ENCODE measurements at places on chromosomes 6 and 20.

- DNase-seq: no peak
These were observed 149.1 kb downstream of the ZNF217 start for GRCh38 chr20:53444401-53445149.

- DNase-seq: no peak
These were observed 37.5 kb upstream of the HAO1 start for GRCh38 chr20:7977709-7978108.

- DNase-seq: no peak
These were observed 112.1 kb downstream of the WDR27 start for GRCh38 chr6:169589699-169590257.

GRCh38 chr6:135163440-135163738 lies 17.7 kb upstream of the MYB start:
- no peak for DNase-seq

- DNase-seq: no peak
These were observed 126.0 kb downstream of the CD83 start for GRCh38 chr6:14243597-14243996.

GRCh38 chr6:84764332-84765049 lies at the start of gene TBX18:
Gene TBX18 (minus strand): TSS chr6:84764598. CDS start chr6:84764181, 417 bp downstream.
- peak; percentile 91 for DNase-seq

DNA sequence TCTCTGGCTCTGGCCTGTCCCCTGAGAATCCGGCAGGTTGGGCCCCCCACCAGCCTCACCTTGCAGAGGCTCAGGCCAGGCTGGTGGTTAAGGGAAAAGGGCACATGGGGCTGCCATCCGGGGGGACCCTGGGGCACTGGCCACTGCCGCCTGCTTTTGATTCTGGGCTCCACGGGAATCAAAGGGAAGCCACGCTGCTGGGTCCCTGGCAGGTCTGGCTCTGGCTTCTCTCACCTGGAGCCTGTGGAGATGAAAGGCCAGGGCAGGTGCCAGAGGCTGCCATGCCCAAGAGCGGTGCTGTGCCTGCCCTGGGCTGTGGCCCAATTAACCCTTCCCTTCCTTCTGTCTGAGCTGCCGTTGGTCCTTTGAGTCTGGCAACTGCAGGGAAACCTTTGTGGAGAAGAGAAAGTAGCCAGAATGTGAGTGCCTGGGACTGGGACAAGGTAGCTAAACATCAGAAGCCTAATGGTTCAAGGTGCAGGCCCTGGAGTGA lies 9.4 kb upstream of the CDH22 start:
- DNase-seq: peak; percentile 75

DNA sequence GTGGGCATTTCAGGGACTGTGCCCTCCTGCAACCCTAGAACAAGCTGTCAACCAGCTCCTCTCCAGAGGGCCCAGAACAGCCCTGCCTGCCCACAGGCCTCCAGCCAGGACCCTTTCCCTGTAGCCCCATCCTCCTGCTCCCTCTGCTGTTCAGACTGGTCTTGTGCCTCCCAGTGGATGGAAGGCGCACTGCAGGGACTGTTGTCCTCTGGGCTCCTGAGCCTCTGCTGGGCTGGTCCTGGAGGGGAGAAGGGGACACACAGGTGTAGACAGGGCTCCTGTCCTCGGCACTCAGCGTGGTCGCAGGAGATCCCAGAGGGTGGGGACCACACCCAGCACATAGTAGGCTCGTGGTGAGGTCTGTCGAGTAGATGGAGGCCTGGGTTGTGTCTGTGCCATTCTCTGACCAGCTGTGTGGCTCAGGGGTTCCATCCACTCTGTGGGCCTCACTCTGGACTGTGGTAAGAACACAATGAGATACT lies 11.5 kb downstream of the ITPR3 start:
- DNase-seq: no peak

DNA sequence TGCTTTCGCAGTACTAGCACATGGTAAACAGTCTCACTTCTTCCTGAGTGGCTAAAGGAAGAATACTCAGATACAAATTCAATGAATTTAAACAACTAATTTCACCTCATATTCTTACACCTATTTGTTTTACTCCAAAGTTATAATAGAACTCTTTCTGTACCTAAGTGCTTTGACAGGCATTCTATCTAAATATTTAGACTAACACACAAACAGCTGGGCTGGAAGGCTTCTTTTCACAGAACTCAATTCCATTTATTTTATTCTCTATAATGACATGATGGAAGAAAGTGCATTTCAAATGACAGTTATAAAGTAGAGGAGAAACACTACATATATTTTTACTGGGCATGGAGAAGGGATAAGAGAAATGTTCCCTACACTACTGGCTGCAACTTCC lies 384.9 kb upstream of the SPTLC3 start:
- no peak for DNase-seq

DNA sequence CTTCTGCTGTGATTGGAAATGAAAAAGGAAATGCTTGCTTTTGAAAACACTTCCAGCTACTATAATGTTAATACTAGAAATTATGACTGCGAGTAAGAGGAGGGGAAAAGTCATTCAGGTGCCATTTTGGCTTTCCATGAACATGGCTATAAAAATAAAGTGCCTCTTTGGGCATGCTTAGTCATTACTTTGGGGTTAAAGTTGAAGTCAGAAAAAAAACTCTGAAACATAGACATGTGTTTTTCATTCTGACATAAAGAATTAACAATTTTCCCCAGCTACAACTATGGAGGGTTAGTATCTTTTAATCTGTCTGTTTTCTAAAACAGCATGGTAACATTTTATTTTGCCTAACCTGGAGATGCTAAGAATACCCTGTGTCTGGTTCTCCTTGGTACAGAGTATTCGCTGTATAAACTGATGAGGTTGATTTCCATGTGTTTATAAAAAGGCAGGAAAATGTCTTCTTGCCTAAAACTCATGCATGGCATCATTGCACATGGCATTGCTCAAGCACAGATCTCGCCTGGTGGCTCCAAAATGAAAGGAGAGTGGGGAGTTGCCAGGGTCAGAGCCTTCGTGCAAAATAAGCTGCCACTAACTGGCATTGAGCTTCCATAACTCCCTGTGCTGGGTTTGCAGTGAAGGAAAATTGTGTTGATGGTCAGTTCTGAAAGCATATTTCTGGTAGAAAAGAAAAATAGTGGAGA lies 188.9 kb downstream of the KCNQ5 start:
- no peak for DNase-seq

All from NCI-H2081 (cell line).